ENCODE measurements at places on chromosomes 1 and 21.

GRCh38 chr1:57319165-57319564 is 104.7 kb downstream of the DAB1 start:
- DNase-seq: no peak

- no peak for DNase-seq
Measured at GRCh38 chr1:11535761-11536572, 57.0 kb downstream of the DISP3 start.

- no peak for DNase-seq
Measured at GRCh38 chr1:59815892-59816291, 1.1 kb downstream of the HOOK1 start.

DNA sequence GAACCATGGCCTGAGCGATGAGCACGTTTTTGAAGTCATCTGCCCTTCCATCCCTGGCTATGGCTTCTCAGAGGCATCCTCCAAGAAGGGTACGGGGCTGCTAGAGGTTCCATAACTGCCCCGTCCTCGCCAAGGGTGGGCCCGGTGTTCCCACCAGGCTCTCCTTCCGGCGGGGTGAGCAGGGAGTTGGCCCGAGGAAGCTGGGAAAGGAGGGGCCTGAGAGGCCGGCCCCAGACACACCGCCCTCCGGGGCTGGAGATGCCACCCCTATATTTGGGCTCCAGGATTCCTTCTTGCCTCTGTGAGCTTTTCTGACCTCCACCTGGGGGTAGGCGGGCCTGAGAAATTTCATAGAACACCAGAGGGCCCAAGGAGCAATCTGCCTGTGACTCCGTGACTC is 28.9 kb downstream of the EPHX1 start:
- no peak for DNase-seq

DNA sequence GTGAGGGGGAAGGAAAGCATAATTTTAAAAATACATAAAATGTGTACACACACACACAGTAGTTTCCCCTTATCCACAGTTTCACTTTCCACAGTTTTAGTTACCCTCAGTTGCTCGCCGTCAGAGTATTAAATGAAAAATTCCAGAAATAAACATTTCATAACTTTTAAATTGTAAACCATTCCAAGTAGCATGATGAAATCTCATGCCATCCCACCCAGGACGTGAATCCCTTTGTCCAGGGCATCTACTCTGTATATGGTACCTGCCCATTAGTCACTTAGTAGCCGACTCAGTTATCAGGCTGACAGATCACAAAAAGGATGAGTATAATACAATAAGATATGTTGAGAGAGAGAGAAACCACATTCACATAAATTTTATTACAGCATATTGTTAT is 36.2 kb downstream of the EPS15 start:
- no peak for DNase-seq
